ENCODE measurements at places on chromosomes 11 and 22. TPM values are rescaled to one million over a fixed set of nuclear protein-coding genes. Genes with fewer than 3 reads are reported as not detected.

The UBQLNL gene
- total RNA-seq: not detected

The FGF4 gene
- total RNA-seq: not detected

The BAIAP2L2 gene
- 4.3 TPM for total RNA-seq

The APOL4 gene
- not detected for total RNA-seq

The OR51B2 gene
- total RNA-seq: not detected

The LRRC74B gene
- total RNA-seq: 0.06 TPM

The UPB1 gene
- total RNA-seq: not detected

The SWAP70 gene
- 28.5 TPM for total RNA-seq

The PARVG gene
- total RNA-seq: not detected

The KRTAP5-8 gene
- total RNA-seq: not detected

The HBB gene
- not detected for total RNA-seq

The ARHGEF17 gene
- total RNA-seq: 12.7 TPM

The SH3BP1 gene
- total RNA-seq: 2.7 TPM

The KLHDC7B gene
- 0.05 TPM for total RNA-seq

The INSC gene
- not detected for total RNA-seq

The CARD18 gene
- total RNA-seq: not detected

The GAS2 gene
- total RNA-seq: 0.77 TPM

The TUBA8 gene
- 0.52 TPM for total RNA-seq

The NDUFS8 gene
- 371 TPM for total RNA-seq

The PHLDA2 gene
- total RNA-seq: 135 TPM

The MAJIN gene
- total RNA-seq: not detected

The MISFA gene
- total RNA-seq: 1.9 TPM

The SCN3B gene
- total RNA-seq: 0.15 TPM

The CARD10 gene
- 40.8 TPM for total RNA-seq

The FAM89B gene
- 56.2 TPM for total RNA-seq
